ENCODE measurements at places on chromosomes 4 and X.

DNA sequence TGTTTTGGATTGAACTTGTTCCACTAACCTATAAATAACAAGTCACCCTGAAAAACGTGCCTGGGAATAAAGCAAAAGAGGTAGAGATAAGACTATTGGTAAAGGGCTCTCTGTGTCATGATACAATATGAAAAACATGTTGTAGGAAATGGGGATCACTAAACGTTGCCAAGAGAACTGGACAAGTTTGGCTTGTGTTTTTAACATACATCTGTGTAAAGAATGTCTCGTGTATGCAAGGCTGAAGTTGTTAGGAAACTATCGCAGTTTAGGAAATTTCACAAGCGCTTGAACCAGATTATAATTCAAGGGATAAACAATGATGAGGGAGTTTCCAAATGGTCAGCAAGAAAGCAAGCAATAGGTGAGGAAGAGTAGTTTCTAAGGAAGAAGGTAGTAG, 655.8 kb downstream of the PCDH7 start:
- no peak for DNase-seq

GRCh38 chr4:115575851-115576250, 462.4 kb upstream of the NDST4 start:
- no peak for DNase-seq

GRCh38 chrX:150362599-150363481, at the start of gene MAMLD1:
Gene MAMLD1, plus strand, starts transcription at chrX:150363317. Its CDS starts 82,200 bp downstream, at chrX:150445517.
- DNase-seq = peak; percentile 69

DNA sequence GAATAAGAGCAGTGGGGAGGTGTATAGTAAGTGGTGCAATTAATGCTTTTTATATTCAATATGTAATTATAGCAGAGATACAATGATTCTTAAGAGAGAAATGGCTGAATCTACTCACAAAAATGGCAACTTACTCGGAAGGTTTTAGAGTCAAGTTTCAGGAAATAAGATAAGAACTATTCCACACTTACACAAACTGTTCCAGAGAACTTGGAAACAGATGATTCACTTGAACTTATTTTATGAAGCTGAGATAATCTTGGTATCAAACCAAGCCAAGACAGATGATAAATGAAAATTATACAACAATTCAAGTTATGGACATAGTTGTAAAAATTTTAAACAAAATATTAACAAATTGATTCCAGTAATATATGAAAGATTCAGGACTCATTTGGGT, 311.3 kb upstream of the HS3ST1 start:
- no peak for DNase-seq

- DNase-seq = no peak
Observed at GRCh38 chr4:835148-836002, 9.4 kb upstream of the CPLX1 start.

GRCh38 chrX:41334363-41335197, 618 bp downstream of the DDX3X start:
- peak; percentile 81 for DNase-seq

DNA sequence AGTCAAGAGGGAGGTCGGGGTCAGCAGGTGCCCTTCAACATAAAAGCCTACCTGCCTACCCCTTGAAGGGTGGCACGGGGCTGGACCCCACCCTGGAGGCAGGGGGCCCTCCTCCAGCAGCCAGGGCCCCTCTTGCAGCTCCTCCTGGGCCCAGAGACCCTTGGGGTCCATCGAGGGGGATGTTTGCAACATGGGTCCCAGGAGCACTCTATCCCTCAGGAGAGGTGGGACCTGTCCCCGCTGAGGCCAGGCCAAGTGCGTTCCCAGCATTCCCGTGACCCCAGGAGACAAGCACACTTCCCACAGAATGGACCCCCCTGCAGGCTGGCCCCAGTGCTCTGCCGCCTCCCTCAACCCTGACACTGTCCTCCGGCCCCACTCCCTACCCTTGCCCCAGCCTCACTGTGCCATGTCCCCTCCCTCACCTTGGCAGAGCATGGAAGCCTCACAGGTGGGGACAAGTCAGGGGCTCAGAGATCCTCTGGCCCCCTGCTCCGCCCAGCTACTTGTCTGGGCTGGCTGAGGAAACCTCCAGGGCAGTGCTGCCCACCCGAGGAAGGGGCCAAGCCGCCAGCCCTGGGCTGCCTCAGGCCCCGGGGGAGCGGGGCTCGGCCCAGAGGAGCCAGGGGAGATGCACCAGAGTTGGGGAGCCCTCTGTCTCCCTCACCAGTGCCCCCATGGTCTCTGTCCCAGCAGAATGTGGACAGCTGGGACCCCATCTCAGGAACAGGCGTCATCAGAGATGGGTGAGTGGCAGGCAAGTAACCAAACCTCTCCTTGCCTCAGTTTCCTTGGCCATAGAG, 2.2 kb downstream of the MXD4 start:
- no peak for DNase-seq

- no peak for DNase-seq
Observed at GRCh38 chr4:77021614-77022089, 54.1 kb downstream of the CCNI start.

- DNase-seq = no peak
Observed at GRCh38 chrX:107541244-107541643, 87.1 kb upstream of the PRPS1 start.

- DNase-seq = no peak
Observed at GRCh38 chrX:11750046-11750445, 8.0 kb upstream of the MSL3 start.

GRCh38 chrX:94743478-94743877, 1069.5 kb downstream of the FAM133A start:
- no peak for DNase-seq

DNA sequence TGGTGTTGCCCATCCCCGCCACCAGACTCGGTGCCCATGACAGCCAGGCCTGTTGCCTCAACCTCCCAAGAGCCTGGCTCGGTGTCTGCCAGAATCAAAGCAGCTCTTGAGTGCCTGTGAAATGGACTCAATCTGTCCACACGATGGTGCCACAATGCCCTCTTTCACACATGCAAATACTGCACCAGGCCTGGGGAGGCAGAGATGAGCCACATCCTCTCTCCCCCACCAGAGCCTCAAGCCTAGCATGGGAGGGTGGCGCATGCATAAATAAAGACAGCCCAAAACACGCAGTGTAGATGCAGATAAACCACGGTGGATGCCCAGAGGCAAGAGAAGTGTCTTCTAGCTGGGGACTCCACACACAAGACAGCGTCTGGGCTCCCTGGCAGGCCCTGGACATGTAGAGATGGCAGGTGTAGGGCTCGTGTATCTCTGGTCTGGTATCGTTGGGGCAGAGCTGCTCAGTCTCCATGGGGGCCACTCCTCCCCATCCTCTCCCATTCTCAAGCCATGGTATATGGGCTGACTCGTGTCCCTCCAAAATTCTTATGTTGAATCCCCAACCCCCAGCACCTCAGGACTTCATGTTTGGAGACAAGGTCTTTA, 65.6 kb downstream of the JAKMIP1 start:
- peak; percentile 77 for DNase-seq

GRCh38 chr4:58739275-58739674, 1629.1 kb upstream of the IGFBP7 start:
- no peak for DNase-seq

DNA sequence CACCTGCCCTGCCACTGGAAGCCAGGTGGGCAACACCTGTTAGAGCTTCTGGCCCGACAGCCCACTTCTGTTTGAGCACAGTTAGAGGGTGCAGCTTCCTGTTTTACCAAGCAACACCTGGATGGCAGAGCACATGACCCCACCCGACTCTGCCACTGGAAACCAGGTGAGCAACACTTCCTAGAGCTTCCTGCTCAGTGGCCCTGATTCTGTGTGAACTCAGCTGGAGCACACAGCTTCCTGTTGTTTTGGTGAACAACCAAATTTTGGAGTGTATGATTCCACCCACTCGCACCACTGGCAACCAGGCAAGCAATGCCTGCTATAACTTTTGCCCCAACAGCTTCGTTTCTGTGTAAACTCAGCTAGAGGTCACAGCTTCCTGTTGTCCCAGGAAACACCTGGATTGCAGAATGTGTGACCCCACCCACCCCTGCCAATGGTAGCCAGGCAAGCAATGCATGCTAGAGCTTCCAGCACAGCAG, 163.8 kb upstream of the KLF8 start:
- no peak for DNase-seq

GRCh38 chrX:154728431-154729190, 22.3 kb downstream of the GAB3 start:
- no peak for DNase-seq

- DNase-seq = no peak
Observed at GRCh38 chr4:8656711-8657380, 64.3 kb downstream of the CPZ start.

DNA sequence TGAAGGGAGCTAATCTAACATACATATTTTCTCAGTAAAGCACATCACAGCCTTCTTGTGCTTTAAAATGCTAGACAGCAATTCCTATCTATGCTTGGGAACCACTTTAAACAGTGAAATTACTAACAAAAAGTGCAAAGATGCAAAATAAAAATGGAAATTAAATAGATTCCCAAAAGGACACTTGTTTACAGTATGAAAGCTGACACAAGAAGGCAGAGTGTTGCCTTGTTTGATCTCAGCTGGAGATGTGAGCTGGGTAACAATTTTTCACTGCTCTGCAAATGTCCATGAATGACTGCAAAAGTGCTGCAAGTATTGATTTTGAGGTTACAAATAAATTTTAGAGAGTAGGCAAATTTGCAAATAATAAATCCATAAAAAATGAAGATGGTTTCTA, 22.3 kb downstream of the GRIA2 start:
- no peak for DNase-seq

- no peak for DNase-seq
Observed at GRCh38 chr4:54157606-54158005, 57.6 kb downstream of the GSX2 start.

GRCh38 chr4:163172647-163173046, 6.0 kb upstream of the NAF1 start:
- no peak for DNase-seq

DNA sequence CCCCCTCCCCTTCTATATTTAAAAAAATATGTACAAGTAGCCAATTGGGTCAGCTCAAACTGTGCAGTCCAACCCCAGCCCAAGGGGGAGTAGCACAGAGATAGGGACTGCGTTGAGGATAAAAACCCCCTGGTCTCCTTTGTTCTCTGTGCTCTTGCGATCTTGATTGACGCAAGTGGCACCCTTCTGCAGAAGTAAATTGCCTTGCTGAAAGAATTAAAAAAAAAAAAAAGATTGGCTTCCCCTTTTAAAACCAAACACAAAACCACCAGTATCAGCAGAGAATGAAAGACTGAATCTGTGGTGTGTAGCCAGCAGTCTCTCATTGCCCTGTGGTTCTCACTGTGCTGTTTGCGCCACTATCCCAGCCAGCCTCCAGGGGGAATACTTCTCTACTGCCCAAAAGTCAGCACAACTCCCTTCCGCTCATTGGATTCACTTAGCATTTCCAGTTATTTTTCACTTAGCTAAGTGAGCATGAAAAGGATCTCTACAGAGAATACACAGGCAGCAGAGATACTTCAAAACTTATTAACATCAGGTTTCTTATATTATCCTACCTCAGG, 29.7 kb downstream of the MANBA start:
- DNase-seq = no peak

DNA sequence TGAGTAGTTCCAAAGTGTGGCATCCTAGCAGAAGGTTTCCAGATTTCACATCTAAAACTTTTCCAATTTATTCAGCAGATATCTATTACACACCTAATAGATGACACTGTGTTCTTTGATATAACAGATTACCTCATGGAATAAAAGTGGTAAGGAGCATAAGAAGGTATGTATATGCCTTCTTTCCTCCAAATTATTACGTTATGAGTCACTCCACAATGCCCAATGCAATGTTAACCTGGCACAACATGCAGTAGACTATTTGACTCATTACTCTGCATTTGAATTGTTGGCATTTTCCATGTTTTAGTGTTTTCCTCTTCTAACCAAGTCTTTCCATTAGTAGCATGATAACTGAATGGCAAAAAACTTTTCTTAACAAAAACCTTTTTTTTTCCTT, 383.6 kb downstream of the ADGRL3 start:
- DNase-seq = no peak

DNA sequence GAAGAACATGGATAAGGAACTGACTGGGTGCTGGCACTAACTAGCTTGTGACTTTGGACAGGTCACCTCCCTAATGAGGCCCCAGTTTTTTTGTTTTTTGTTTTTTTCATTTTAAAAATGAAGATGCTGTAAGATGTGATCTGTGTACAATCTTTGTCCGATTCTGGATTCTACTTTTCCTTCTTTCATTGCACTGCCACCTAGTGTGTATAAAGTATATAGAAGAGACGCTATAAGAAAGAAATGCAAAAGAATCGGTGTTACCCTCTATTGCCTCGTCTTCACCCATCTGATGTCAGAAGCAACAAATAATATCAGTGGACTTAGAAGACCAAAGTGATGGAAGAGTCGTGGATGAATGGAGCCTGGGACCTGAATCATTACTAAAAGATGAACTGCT, 58.6 kb upstream of the P2RY10 start:
- DNase-seq = peak; percentile 29
